Cerebellar nuclear complex (tissue), 1 donor: ENCODE measurements at places on chromosomes 11 and 22.
A peak's percentile ranks its signal among the peaks of the same experiment; 100 is the strongest.

DNA sequence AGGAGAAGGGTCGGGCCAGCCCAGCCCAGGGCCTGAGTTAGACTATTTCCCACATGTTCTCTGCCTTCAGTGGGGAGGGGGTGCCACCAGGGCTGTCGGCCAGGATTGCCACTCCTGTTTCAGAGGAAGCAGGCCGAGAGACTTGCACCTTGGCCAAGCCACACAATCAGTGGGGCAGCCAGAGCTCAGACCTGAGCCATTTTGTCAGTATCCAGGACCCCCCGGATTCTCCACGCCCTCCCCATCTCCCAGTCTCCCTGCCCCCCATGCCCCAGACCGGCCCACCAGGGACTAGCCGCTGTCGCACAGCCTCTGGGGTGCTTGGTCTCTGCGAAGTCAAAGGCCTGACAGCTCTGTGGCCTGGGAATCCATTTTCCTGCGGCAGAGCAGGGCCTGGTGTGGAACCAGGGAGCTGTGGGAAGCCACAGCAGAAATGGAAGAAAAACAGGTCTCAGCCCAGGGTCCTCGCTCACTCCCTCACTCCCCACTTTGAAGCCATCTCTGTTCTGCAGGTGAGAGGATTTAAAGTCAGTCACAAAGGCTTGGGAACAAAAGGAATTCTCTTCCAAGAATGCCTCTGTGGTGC lies 25.5 kb upstream of the MGAT3 start:
- DNase-seq = no peak

DNA sequence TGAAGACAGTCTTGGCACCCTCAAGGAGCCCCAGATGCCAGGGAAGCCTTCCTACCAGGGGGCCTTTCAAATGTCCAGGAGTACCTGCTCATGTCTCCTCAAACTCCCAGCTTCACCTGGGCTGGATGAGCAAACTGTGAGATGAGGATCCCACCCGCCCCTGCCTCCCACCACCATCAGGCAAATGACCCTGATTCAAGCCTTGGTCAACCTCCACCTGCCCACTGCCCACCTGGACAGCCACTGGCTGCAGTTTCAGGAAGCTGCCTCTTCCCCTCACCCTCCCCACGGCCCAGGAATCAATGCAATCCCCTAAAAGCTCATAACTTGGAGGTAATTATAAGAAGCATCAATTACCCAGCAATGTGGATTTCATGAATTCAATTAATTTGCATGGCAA lies 122.7 kb downstream of the BUD13 start:
- DNase-seq = no peak

DNA sequence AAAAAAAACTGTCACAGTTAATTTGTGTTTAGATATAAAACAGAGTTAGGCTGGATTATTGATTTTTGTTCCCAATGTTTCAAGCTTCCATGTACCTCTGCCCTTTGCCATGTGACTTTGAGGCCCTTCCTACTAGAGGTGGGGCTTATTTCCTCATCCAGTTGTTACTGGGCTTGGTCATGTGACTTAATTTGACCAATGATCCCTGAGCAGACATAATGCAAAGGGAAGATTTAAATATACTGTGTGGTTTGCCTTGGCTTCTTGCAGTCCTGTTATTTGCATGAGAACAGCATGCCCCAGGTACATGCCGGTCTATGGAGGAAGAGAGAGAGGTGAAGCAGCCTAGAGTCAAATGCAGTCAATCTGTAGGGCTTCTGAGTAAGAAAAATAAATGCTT lies 347.0 kb downstream of the MIAT start:
- DNase-seq = no peak

GRCh38 chr11:70861559-70861958 lies 390.8 kb downstream of the SHANK2 start:
- DNase-seq = no peak

GRCh38 chr11:118979434-118979833 lies 7.9 kb downstream of the FOXR1 start:
- no peak for DNase-seq

DNA sequence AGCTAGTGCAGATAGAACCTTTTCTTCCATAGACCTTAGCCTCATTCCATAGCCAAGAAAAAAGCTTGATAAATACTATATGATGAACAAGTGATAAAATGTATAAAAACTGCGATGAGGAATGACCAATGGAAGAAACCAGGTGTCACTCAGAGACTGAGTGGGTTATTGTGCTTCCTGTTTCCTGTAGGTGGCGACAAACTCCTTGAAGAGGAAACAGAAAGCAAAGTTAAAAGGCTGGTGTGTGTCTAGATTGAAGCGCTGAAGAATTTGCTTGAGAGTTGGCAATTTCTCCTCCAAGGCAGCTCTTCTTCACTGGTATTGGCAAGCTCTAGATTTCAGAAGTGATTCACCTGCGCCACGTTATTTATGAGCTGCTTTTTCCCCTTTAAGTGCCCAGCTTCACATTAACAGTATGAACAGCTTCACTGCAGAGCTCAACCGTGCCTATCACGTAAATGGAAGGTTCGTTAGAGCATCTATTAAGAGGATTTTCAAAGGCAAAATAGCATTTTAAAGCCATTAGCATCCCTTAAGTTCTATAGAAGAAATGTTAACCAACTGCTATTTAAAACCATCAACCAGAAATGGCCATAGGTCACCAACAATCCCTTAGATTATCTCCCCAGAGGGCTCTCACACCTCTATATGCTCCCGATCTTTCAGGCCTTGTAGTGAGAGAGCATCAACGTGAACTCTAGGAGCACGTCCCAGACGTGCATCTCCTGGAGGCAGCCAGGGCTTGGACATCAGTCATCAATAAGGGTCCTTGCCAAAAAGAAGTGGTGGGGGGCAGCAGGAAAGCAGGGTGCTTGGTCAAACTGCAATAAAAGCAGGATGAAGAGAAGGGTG lies 179.4 kb downstream of the CADM1 start:
- peak; percentile 30 for DNase-seq

- DNase-seq = no peak
Observed at GRCh38 chr11:69040051-69040450, 8.7 kb upstream of the TPCN2 start.

GRCh38 chr11:58867556-58867955 lies 23.1 kb upstream of the GLYATL2 start:
- no peak for DNase-seq

DNA sequence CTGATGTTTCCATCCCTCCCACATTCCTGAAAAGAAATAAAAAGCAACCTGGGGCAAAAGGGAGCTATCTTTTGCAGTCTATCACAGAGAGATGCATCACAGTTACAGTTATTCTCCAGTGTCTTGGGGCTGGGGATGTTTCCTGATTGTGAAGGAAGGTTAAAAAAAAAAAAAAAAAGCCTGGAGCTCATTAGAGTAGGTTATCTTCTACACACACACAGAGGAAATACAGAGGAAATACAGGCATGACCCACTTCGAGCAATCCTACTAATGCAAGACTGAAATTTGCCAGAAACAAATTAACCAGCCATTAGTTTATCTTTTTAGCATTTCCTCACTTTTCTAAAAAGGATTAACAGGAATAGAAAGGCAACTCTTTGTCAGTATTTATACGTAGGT lies 89.4 kb upstream of the CLMP start:
- no peak for DNase-seq

DNA sequence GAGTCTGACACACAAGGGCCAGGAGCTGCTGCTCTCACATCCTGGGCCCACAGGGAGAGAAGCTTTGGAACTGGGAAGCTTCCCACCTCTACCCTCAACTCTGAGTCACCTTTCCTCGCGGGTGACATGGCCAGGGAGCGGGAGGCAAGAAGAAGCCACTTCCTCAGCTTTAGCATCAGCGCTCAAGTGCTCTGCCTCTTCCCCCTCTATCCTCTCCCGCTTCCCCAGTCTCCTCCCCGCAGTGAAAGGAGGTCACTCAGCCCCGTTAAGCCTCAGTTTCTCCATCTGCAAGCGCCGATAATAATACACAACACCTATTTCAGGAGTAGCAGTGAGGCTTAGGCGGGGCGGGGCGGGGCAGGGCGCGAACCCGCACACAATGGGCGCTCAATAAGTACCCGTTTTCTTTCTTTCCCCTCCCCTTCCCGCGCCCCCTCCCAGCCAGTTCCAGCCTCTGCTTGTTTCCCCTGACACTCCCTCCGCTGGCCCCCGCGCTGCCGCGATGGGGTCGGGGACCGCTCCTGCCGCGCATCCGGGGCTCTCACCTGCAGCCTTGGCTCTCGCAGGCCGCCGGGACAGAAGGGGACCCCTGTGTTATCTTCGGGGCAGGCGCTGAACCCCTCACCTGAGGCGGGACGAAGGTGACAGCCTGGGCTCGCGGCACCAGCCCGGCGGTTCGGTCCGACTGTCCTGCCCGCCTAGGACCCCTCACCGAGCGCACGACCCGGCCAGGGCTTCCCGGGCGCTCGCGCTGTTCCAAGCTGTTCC lies 892 bp downstream of the GDPD5 start:
- no peak for DNase-seq

DNA sequence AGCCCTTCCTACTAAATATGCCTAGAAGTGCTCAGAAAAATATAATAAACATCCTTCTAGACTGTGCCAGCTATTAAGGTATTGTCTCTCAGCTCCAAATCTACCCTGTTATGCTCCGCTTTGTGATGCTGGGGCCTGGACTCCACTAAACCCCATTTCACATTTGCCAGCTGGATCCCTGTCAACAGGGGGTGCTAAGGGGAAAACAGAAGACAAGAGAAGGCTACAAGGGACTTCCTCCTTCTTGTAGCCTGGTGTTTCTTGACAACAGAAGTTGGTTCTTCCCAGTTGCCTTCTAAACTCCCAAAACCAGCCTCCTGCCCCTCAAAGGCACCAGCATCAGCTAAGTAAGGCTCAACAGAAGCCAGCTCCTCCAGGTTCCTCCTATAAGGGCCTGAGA lies 5.2 kb downstream of the NUMA1 start:
- no peak for DNase-seq

- DNase-seq = no peak
Observed at GRCh38 chr11:78796956-78797355, 222.3 kb upstream of the NARS2 start.

GRCh38 chr22:48811885-48812284 lies 1015.8 kb downstream of the BRD1 start:
- DNase-seq = no peak

DNA sequence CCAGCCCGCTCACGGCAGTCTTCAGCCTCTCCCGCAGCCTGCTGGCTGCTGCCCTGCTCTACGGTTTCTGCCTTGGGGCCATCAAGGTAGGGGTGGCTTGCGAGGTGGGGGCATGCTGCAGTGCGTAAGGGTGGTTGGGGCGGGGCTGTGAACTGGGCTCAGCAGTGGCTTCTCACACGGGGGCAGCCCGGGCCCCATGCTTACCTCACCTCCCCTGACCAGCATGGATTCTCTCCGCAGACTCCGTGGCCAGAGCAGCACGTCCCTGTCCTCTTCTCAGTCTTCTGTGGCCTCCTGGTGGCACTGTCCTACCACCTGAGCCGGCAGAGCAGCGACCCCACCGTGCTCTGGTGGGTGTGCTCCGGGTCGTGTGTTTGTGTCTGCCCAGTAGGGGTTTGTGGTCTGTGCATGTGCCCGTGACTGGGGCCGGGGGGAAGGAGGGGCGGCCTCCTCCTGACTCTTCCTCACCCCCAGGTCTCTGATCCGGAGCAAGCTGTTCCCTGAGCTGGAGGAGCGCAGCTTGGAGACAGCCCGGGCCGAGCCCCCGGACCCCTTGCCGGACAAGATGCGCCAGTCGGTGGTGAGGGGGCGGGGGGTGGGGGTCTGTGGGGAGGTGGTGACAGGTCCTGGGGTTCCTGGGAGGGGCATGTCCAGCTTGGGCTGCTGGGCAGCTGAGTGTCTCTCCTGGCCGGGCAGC lies 9.5 kb downstream of the PCNX3 start:
- no peak for DNase-seq

GRCh38 chr22:41876675-41877074 lies 38.2 kb downstream of the SHISA8 start:
- DNase-seq = no peak
